Daoy (cell line): ENCODE measurements at places on chromosomes 6 and 20. TPM values are rescaled to one million over a fixed set of nuclear protein-coding genes. Genes with fewer than 3 reads are reported as not detected.

GRCh38 chr6:13304580-13305260 lies 23.6 kb downstream of the TBC1D7 start:
- no peak for DNase-seq

GRCh38 chr6:134047673-134048072 lies 4.8 kb downstream of the SLC2A12 start:
- no peak for DNase-seq

- DNase-seq, result no peak
These were observed 11.1 kb upstream of the SLC16A10 start for GRCh38 chr6:111076024-111076695.

DNA sequence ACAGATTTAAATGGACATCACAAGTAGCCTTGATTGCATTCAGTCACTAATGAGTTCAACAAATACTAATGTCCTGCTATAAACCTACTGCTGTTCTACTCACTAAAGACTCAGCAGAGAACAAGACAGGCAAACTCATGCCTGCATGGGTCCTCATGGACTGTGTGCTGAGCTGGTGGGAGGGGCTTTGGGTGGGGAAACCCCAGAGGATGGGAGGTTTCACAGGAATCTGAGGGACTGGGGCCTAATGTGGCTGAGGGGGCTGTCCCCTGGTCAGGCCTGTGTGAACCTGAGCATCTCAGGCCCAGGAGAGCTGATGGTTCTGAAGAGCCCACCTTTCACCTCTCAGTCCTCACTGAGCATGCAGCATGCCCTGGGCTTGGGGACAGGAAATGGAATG lies 1.4 kb downstream of the CST8 start:
- no peak for DNase-seq

SOX18 gene
- total RNA-seq, result not detected in 2 replicates
